ENCODE measurements at places on chromosomes 12 and 14.

- no peak for DNase-seq
Observed at GRCh38 chr14:52351233-52352060, 37.3 kb downstream of the PTGER2 start.

GRCh38 chr12:110453569-110454296, 3.6 kb upstream of the ARPC3 start:
- no peak for DNase-seq

DNA sequence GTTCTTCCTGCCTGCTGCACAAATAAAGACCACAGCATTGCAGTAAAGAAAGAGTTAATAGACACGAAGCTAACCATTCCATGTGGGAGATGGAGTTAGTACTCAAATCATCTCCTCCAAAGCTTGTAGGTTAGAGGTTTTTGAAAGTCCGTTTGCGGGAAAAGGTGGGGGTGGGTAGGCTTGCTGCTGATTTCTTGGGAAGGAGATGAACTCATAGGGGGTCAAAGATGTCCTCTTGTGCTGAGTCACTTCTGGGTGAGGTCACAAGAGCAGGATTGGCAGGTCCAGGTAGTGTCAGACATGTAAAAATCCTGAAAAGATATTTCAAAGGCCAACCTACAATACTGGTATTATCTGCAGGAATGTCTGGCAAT, 66.4 kb downstream of the PTHLH start:
- no peak for DNase-seq

DNA sequence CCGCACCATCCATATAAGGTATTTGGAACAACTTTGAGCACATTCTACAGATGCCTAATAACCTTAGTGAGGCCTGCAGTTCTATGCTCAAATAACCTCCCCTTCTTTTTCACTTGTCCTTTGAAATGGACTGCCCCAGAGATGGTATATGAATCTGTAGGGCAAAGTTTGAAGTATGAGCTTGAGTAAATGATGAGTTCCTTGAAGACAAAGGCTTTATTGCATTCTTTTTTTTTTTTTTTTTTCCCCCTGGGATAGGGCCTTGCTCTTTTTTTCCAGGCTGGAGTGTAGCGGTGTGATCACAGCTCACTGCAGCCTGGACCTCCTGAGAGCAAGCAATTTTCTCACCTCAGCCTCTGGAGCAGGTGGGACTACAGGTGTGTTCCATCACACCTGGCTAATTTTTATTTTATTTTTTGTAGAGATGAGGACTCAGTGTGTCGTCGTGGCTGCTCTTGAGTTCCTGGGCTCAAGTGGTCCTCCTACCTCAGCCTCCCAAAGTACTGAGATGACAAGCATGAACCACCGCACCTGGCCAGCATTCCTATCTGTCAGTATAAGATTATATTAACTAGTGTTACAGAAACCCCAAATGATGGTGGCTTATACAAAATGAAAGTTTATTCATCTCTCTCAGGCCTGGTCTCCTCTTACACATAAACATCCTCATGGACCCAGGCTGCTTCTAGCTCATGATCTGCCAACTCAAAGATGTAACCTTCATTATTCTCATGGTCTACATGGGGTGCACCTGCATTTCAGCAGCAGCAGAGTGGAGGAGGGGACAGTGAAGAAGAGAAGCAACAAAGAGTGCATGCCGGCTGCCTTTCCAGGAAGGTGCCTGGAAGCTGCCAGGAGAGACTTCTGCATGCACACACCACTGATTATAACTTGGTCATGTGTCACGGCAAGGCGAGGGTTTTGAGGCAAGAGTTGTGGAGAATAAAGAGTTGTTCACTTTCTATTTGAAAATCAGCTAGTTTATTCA, 101.4 kb downstream of the DUSP16 start:
- no peak for DNase-seq

GRCh38 chr14:93984070-93984469, 7.7 kb upstream of the ASB2 start:
- no peak for DNase-seq

GRCh38 chr12:8917751-8918150, 3.4 kb downstream of the PHC1 start:
- no peak for DNase-seq

- no peak for DNase-seq
Observed at GRCh38 chr14:33674927-33675326, 275.9 kb downstream of the EGLN3 start.

DNA sequence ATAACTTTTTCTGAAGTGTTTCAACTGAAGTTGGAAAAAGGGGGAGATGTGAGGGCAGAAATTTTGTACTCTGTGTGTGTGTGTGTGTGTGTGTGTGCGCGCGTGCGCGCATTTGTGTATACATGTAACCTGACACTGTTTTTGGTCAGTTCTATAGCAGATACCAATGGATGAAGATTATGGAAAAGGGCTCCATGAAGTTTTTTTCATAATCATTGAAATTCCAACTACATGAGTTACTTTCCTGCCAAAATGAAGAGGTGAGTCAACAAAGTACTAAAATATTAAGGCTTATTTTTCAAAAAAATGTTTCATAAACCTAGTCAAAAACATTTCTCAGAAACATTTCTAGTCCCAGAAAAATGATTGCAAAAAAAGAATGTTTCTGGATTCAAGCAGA, 25.7 kb upstream of the CERS5 start:
- DNase-seq, result no peak

GRCh38 chr12:63766498-63766897, 13.2 kb upstream of the RXYLT1 start:
- DNase-seq, result no peak

DNA sequence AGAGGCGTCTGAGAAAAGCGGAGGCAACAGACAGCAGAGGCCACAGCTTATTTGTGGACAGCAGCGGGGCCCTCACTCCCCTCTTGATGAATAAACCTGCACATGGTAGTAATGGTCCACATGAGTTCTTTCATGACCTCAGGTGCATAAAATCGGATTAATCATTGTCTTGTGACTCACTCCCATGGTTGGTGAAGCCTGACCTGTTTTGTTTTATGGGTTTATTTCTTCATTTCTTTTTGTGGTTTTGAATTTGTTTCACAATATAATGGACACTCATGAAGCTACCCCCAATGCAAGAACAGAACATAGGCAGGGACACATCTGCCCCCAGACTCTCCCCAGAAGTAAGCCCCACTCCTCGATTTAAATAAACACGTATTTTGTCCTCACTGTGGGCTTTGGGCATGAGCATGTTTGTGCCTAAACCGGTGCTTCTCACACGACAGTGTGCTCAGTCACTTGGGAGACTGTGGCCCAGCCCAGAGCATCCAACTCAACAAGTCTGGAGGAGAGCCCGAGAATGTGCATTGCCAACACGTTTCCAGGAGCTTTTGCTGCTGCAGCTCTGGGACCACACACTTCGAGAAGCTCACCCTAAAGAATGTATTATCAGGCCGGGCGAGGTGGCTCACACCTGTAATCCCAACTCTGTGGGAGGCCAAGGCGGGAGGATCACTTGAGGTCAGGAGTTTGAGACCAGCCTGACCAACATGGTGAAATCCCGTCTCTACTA, 116.1 kb downstream of the SCARB1 start:
- DNase-seq, result no peak

- DNase-seq, result no peak
Observed at GRCh38 chr12:92905258-92905810, 23.8 kb downstream of the EEA1 start.

- no peak for DNase-seq
Observed at GRCh38 chr14:93804654-93805053, 16.4 kb upstream of the PRIMA1 start.

DNA sequence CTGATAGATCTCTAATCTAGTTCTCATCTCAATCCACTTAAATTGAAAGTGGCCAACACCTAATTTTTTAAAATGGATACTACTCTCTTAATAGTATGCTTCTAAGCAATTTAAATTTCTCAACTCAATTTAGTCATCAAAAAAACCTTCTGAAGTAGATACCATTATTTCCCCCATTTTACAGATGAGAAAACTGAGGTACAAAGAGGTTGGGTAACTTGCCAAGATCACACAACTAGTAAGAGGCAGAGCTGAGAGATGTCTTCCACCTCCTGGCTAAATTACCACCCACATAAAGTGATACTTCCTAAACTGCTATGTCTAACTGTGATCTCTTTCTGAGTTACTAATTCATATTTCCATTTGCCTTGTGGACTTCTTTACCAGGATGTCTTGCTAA, 6.6 kb downstream of the EXOC5 start:
- no peak for DNase-seq

- DNase-seq, result no peak
Observed at GRCh38 chr12:76399040-76399439, 50.8 kb upstream of the BBS10 start.

GRCh38 chr12:101902641-101903040, 25.3 kb downstream of the DRAM1 start:
- DNase-seq, result no peak
